ENCODE measurements at places on chromosomes 1 and 21. TPM values are rescaled to one million over a fixed set of nuclear protein-coding genes. Genes with fewer than 3 reads are reported as not detected.

The ANGEL2 gene
- 42.5 TPM for total RNA-seq

- no peak for DNase-seq
- no peak overlapping the region for H3K27ac ChIP-seq
- no peaks in the 10 kb centered on the region for H3K27me3 ChIP-seq
- no peaks in the 10 kb centered on the region for H3K36me3 ChIP-seq
Observed at GRCh38 chr1:177443003-177443402, 272.2 kb downstream of the BRINP2 start.

- DNase-seq: no peak
- H3K36me3 ChIP-seq: no peaks in the 10 kb centered on the region
- peaks cover 30% of the 10 kb centered on the region for H3K27me3 ChIP-seq
- peaks cover 22% of the 10 kb centered on the region for H3K4me1 ChIP-seq
- peak overlapping the region; percentile 74 for H3K4me3 ChIP-seq
Observed at GRCh38 chr1:111739925-111740765, 950 bp upstream of the INKA2 start.

GRCh38 chr21:29221253-29221744, 77.4 kb upstream of the BACH1 start:
- no peak for DNase-seq
- no peaks in the 10 kb centered on the region for H3K27me3 ChIP-seq
- H3K4me3 ChIP-seq: no peak overlapping the region

DNA sequence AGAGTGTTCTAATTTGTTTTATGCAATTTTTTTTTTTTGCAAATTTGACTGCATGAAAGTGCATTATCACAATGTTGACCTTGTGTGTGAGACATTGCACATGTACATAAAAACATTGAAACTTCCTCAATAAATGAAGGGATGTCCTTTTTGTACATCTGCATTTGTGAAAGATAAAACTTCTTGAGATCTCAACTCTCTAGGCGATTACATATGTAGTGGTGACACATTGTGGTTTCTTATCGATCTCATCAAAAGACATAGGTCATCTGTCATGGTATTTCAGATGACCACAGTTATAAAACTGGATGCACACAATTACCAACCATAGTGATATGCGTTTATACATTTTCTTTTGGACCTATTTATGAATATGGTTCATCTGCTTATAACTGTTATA, 35.6 kb upstream of the C21orf91 start:
- H3K4me3 ChIP-seq: no peak overlapping the region
- DNase-seq: no peak
- H3K27me3 ChIP-seq: no peaks in the 10 kb centered on the region
- no peaks in the 10 kb centered on the region for H3K4me1 ChIP-seq
- H3K27ac ChIP-seq: no peak overlapping the region

DNA sequence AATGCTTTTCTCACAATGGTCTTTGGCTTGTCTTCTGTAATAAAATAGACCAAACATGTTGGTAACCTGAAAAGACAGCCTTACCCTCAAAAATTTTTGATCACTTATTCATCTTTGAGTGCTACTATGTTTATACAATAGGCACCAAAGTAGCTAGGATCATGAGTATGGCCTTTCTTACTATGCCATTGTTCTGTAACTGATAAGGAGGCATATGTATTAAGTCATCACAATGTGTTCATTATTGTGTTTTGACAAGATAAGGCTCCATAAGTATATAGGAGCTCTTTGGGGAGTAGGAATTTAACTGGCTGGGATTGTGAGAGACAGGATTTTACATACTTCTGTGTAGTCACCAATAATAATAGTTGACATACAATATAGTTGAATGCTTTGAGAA, 675 bp downstream of the TMCO2 start:
- no peaks in the 10 kb centered on the region for H3K27me3 ChIP-seq
- no peaks in the 10 kb centered on the region for H3K4me1 ChIP-seq
- H3K36me3 ChIP-seq: no peaks in the 10 kb centered on the region
- H3K4me3 ChIP-seq: no peak overlapping the region

The PLCH2 gene
- 2.5 TPM for total RNA-seq

All from CD8-positive, alpha-beta memory T cell (primary cell).